ENCODE measurements at places on chromosomes 13 and 19.

GRCh38 chr13:93045836-93046235 lies 180.8 kb upstream of the GPC6 start:
- DNase-seq, result no peak

- no peak for DNase-seq
These were observed 262.6 kb upstream of the RXFP2 start for GRCh38 chr13:31476753-31477152.

DNA sequence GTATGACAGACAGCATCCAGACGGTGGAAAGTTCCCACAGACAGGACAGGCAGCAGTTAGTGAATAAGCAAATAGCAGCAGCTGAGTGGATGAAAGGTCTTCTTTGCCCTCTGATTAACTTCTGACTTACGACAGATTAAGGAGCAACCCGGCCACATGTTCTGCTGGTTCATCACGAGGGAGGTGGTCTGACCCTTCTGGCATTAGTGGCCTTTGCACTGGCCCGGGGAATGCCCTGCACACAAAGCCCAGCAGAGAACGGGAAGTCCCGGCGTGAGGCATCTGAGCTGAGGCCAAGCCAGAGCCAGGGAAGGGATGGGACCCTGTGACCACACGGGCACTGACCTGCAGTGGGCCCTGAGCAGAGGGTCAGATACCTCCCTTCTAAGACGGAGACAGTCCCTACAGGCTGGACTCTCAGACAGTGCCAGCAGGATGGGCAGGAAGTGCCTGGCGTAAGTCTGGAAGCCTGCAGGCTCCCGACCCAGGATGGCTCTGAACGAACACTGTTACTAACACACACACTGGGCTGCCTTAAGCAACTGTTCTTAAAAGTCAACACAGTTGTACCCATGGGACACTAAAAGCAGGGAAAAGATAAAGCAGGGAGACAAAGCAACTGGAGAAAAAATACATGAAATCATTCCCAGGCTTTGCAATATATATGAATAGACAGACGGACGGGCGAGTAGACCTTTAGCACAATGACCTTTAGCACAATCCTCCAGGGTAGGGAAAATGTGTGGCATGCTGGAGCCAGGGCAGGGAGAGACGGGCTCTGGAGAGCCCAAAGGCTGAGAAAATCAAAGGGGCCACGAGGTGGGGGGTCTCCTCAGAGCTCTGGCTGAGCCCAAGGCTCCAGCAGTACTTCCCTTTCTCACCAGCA lies 6.3 kb downstream of the C19orf12 start:
- DNase-seq, result no peak

- DNase-seq, result no peak
These were observed 5.5 kb downstream of the EPS8L1 start for GRCh38 chr19:55080968-55081769.

- no peak for DNase-seq
These were observed 47.1 kb downstream of the COL4A2 start for GRCh38 chr13:110354123-110354627.

DNA sequence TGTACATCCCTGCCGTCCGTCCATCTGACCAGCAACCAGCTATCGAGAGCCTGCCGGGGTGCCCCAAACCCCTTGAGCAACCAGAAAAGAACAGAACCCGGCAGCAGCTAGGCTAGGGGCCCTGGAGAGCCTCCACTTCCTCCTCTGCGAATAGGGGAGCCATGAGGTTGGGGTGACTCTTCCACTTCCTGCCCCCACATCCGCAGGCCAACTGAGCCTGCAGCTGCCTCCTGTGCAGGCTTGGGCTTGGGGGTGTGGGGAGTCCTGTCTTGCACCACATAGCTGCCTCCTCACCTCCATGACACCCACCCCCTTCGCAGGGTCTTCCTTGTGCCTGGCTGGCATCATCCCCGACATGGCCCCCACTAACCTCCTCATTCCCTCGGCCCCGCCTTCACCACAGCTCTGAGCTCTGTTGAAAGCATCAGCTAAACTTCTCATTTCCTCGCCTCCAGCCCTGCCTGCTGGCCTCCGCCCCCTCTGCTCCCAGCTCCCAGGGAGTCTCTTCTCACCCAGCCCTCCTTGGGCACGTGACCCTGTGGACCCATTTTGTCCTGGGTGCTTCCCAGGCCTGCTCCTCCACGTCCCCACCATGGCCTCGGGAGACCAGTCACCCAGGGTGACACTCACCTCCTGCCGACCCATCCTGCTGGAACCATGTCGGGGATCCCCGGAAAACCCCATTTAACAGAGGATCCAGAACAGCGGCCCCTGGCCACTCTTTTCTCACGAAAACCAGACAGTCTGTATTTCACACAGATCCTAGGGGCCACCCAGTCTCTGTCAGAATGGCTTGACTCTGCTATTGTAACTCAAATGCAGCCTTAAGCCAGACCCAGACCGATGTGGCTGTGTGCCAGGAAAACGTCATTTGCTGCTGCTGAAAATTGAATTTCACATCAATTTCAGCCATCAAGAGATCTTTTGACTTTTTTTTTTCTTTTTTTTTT lies 50.4 kb downstream of the MYO9B start:
- DNase-seq, result no peak

- no peak for DNase-seq
These were observed 62.8 kb upstream of the EDNRB start for GRCh38 chr13:77981281-77981881.

- no peak for DNase-seq
These were observed 124.2 kb downstream of the TBC1D4 start for GRCh38 chr13:75357576-75358289.

DNA sequence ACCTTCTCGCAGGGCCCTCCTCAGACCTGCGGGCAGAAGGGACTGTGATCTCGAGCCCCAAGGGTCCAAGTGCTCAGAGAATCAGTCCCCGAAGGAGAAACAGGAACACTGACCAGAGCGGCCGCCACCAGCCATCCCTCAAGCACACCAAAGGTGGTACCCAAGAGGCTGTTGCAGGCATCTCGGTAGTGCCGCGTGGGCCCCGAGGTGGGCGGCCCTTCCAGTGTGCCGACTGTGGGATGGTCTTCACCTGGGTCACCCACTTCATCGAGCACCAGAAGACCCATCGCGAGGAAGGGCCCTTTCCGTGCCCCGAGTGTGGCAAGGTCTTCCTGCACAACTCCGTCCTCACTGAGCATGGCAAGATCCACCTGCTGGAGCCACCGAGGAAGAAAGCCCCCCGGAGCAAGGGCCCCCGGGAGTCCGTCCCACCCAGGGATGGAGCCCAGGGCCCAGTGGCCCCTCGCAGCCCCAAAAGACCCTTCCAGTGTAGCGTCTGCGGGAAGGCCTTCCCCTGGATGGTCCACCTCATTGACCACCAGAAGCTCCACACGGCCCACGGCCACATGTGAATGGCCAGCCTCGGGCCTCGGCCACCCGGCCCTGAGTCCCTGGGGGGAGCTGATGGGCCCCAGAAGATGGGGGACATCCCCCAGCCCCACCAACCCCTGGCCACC lies 5.5 kb upstream of the ZNF135 start:
- no peak for DNase-seq
